EL (cell line): ENCODE measurements at places on chromosomes 3 and 15.

DNA sequence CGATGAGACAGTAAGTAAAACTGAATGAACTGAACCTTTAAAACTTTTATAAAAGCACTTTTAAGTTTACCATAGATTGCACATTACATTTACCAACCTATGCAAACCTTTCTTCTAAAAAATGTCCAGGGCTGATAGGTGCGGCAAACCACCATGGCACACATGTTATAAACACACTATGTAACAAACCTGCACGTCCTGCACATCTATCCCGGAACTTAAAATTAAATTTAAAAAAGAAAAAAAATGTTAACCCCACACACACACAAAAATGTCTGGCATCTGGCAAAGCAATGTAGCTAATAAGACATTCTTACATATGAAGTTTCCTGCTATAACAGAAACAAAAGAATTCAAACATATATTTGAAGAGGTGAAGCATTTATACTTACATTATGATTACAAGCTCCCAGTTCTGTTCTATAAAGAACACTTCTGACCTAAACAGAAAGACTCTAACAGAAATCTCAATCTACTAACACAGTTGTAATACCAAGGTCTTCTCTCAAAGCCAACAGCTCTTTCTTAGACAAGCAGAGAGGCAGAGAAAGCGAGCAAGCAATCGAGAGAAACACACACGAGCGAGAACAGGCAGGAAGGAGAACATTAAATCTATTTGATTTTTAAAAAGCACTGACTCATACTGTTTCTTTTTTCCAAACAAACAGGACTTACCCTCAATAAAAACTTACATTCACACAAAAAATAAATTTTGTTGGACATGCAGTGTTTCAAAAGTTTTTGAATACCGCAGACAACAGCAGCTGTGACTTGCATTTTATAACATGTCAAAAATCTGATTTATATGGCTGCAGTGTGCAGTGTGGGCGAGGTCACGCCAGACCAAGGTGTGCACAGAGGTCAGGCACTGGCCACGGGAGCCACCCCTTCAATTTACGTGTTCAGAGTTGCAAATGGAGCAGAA lies at the start of gene NRG4:
NRG4 (minus strand) TSS at position 798 of the 925 bp plus-strand sequence. CDS start 1,194 bp downstream, outside the sequence.
- DNase-seq = no peak

DNA sequence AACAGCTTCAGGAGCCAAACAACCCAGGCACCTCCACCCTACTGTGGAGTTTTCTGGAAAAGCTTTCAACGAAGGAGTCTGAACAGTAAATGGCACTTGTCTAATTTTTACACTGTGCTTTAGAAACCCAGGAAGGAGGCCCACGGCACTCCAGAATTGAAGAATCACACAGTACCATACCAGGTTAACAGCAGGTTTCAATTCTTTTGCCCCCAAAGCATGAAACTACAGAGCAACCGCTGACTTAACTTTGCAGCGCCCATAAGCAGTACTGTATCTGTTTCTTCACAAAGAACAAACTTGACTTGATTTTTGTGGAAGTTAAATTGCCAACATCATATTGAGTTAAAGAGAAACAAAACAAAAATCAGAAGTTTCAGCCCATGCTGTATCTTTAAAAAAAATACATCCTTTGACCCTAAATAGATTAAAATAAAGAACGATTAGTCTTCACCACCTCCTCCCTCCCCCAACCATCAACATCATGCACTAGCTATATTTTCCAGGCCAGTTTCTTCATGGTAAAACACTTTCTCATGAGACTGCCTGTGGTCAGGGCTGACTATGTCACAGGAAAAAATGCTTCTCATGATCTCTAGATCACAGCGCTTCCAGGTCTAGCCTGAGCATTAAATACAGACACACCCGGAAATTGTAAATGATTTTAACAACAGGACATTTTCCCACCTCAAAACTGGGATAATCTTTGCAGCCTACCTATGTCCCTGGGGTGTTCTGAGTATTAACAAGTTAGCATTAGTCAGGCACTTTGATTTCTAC lies 456.3 kb downstream of the FOXP1 start:
- no peak for DNase-seq

GRCh38 chr3:27253831-27254230 lies 115.4 kb downstream of the NEK10 start:
- peak; percentile 59 for DNase-seq

DNA sequence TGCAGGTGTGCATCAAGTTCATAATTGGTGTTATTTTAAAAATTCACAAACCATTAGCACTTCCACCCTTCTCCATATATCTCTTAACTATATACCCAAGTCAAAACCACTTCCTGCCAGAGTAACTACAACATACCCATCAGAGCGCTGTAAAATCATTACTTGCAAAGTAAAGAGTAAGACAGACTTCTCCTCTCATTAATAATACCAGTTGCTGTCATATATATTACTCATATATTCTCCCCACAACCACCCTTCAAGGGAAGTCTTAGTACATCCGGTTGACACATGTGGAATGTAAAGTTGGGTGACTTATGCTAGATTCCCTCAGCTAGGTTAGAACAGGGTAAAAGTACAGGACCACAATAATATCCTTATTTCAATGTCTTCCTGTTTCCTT lies 5.6 kb downstream of the TERC start:
- DNase-seq = peak; percentile 84

- no peak for DNase-seq
Observed at GRCh38 chr3:186224041-186224610, 115.2 kb upstream of the ETV5 start.

DNA sequence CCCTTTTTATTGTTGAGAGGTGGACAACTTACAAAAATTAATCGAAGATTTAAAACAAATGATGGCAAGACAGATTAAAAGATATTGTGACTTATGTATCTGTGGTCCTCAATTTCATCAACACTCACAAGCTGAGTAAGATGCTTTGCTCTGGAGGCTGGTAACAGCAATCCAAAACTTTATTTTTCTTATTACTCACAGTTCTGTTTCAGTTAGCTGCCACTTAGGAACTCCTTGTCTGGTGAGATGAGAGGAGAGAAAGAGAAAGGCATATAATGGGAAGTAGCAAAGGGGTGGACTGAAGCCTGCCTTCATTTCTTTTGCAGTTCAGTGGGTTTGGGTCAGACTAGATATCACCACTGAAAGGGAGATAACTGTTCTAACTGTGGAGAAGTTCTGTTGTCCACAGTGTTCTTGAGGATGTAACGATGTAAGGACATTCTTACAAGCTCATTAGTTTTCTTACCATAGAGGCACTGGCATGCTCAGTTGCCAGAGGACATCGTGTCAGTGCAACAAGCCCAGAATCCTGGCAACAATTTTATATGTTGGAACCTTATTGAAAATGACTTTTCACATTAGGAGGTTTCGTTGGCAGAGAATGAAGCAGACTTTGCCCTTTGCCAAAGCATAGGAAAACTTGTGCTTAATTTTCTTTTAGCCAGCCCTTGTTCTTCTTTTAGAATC lies 93.6 kb downstream of the PLCL2 start:
- DNase-seq = peak; percentile 8

GRCh38 chr3:158492685-158493084 lies 78.3 kb upstream of the MLF1 start:
- DNase-seq = no peak

DNA sequence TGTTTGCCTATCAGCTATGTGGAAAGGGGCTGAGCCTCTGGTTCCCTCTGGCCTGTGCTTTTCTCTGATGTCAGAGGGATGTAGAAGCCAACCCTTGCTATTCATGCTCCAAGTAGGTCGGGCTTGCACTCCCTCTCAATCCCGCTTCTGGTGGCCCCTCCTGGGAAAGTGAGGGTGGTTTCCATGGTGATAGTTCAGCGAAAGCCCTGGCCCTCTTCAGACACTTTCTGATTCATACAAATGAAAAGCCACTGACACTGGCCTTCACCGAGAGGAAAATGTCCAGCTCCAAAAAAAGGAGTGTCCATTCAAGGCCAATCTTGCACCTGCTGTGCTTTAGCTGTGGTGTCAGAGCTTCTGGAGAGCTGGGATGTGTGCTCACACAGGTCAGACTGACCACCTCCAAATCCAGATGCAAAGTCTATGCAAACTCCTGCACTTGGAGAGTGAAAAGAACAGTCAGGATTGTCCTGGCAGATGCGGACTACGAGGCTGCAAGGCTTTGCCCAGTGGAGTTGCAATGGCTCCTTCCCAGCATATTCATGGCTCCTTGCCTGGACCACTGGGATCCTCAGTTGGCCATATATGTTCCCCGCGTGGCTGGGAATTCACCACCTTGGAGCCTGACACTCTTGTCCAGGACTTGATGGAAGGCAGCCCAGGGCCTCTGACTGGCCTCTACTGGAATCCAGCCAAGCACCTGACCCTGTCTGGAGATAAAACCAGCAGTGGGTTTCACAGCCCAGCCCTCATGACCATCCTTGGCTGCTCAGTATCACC lies 96.6 kb downstream of the CEMIP start:
- no peak for DNase-seq

DNA sequence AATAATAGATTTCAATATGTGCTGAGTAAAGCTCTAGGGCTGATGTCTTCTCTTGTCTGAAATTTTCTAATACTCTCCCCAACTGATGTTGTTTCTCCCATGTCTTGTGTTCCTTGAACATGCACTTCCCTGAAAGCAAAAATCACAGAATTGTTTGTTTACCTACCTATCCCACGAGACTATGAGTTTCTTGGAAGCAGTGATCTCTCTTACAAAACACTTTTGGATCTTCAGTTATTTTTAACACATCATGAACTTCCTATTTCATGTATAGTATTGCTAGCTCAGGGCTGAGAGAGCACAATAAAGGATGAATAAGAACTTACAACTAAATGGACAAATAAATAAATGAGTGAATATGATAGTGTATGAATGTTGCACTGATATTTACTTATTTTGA lies 365.0 kb downstream of the ROBO2 start:
- no peak for DNase-seq

DNA sequence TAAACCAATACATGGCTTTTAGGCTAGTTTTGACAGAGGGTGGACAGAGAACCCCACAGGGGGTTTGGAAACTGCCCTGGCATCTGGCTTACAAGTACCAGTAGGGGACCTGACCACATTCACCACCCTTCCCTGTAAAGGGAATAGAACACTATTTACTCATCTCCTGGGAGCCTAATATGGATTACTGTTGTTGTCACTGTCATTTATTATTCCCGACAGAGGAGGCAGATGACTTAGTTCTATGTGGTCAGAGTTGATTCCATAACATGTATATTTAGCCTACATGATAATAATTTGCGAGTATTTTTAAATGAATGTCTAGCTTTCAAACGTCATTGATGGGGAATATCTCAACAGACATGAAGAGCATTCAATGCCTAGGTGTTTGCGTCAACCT lies 15.9 kb downstream of the ZBTB38 start:
- DNase-seq = peak; percentile 50

GRCh38 chr3:76063019-76063418 lies 277.7 kb upstream of the ZNF717 start:
- DNase-seq = peak; percentile 75

DNA sequence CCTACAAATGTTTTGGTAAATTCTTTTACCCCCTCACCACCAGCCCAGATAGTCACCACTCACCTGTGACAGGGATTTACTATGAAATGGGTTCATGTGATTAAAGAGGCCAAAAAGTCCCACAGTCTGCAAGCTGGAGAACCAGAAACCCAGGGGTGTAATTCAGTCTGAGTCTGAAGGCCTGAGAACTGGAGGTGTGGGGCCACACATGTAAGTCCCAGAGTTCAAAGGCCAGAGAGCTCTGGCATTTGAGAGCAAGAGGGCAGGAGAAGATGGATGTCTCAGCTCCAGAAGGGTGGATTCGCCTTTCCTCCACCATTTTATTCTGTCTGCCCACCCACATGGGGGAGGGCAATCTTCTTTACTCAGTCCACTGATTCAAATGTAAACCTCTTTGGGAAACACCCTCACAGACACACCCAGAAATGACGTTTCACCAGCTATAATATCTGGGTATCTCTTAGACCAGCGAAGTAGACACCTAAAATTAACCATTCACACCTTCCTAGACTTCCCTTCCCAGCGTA lies 11.9 kb downstream of the RTP3 start:
- DNase-seq = no peak

- no peak for DNase-seq
Observed at GRCh38 chr3:64209866-64210621, 15.2 kb downstream of the PRICKLE2 start.

DNA sequence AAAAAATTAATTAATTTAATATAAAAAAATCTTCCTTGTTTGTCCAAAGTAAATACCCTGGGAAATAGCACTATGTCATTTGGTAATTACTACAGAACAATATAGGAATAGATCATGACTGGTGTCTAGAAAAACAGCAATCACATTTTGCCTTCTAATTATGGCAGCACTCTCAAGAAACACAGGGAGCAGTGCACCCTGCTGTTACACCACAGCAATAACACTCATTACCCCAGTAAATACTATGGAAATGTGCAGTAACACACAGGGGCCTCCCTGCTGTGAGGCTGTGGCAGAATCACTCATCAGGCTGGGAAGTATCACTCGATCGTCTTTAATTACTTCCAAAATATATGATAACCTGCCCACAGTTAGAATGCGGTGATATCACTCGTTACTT lies 646.0 kb downstream of the TUSC7 start:
- DNase-seq = peak; percentile 2

DNA sequence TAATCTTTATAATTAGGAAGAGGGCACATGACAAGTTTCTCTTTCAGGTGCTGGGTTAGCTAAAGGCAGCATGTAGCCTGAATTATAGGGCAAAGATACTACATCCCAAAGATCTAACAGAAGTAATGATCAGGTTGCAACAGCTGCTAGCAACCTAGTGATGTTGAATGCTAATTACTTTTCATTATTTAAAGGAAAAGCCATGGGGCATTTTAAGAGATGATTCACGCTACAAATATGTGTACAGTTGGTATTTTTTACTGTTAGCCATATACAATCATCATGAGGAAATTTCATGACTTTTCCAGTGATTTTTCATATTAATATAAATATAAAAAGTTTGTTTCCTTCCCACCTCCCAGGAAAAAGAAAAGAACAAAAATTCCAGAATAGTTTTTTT lies 43.0 kb downstream of the NEK10 start:
- DNase-seq = peak; percentile 78

DNA sequence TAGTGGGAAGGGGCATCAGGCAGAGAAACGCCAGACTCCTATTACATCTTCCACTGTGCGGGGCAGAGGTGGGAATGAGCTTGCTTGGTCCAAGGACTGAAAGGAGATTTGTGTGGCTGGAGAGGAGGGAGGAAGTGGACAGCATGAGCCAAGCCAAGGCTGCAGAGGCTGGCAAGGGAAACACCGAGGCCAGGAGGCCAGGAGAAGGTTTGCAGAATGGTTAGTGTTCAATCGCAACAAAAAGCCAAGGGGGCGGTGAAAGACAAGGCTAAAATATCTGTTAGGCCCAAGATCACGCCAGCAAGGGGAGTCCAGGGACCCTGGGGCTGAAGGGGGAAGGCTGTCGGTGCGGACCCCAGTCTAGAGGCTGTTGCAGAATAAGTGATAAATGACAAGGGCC lies 75.8 kb downstream of the CPN2 start:
- peak; percentile 40 for DNase-seq

GRCh38 chr3:48343432-48343831 lies 10.0 kb upstream of the SPINK8 start:
- no peak for DNase-seq
